ENCODE measurements at places on chromosomes 7 and 10. TPM values are rescaled to one million over a fixed set of nuclear protein-coding genes. Genes with fewer than 3 reads are reported as not detected.

OR13A1 gene
- total RNA-seq, result not detected

- DNase-seq, result no peak
Measured at GRCh38 chr10:70093335-70093944, 39.2 kb downstream of the AIFM2 start.

- no peak for DNase-seq
Measured at GRCh38 chr10:119336599-119336998, 129.2 kb downstream of the GRK5 start.

PLOD3 gene
- total RNA-seq, result 77.0 TPM

DNA sequence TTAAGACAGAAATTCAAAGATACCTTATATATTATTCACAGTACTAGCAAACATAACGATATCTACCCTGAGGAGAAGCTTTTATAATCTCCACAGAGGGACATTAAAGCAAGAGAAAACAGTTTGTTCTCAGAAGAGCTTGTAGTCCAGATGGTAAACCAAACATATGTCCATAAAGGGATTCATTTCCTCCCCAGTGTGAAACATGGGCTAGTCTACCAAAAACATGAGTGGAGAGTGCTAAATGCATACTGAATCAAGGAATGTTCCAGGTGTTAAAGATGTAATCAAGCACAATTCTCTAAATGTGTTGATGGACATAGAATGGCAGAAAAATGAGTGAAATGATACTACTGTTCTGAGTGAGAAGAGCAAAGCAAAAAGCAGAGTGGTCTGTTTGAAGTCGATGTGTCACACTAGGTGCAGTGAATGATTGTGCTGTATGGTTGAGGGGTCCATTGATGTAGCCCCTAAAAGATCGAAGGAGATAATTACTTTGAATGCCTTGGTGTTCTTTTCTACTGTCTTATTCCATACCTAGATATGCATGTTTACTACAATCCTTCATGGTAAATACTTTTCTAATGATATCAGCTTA is 25.3 kb downstream of the BCAP29 start:
- DNase-seq, result no peak

DNA sequence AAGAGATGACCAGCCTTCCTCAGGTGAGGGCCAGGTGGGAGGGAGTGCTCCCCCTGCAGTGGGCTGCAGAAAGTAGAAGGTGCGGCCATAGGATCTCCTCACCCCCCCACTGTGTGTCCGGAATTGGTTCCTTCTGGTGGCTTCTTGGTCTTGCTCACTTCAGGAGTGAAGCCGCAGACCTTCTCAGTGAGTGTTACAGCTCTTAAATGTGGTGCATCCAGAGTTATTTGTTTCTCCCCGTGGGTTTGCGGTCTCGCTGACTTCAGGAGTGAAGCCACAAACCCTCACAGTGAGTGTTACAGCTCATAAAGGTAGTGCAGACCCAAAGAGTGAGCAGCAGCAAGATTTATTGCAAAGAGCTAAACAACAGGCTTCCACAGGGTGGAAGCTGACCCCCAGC is 90.3 kb upstream of the NPS start:
- no peak for DNase-seq

TRIL gene
- total RNA-seq, result 4.8 TPM

DNA sequence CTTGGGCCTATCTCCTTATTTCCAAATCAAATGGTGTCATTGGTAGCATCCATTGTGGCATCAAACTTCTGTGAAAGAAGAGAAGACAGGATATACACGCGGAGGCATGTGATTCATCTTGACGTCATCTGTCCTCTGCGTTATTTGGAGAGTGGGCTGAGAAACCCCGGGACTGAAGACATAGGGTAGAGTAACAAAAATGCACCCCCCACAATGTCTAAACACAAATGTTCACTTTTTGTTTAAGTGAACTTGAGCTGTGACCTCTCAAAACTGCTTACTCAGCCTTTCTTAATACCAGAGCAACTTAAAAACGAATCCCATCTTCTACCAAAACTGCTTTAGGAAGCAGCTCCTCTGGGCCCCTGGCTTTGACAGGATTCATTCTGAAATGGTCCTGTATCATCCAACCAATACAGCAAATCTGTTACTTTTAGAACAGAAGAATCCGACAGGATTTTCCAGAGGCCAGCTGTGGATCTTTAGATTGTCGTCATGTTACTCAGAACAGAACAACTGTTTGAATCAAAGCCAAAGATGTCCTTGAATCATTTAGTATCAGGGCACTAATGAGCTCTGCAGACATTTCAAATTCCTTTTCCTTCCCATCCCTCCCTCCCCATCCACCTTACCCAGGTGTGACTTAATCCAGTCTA is 438.1 kb downstream of the SUGCT start:
- no peak for DNase-seq

DNA sequence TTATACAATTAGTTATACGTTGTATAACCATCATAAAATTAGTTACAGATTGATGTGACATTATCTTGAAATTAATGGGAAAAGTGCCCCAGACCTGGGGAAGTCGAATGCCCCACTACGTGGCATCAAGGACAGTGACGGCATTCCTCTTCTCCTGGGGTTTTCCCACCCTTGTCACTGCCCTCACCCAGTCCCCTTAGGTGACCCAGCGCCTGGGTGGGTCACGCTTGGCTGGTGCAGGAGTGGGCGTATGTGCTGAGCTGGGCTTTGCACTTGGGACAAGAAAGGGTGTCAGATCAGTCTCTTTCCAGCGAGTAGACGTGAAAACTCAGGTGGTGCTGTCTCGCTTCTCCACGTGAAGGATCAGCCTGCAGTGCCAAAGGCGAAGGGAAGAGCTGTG is 7.6 kb downstream of the FOXK1 start:
- no peak for DNase-seq

DNA sequence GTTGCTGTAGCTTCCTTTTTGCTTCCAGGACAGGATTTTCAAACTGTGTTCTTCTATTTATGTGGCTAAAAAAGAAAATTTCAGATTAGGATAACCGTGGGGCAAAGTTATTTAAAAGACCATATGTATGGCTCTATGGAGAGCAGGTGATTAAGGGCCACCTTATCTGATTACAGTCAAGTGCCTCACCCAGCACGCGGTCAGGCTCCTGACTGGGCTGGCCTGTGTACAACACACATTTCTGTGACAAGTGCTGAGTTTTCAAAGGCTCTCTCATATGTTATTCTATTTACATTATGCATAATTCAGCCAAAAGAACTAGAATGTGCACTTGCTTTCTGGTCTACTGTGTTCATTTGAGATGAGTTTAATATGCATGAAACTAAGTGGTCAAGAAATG is 547.4 kb downstream of the PHTF2 start:
- DNase-seq, result no peak

GRCh38 chr7:54697659-54698186 is 61.3 kb downstream of the SEC61G start:
- no peak for DNase-seq

DNA sequence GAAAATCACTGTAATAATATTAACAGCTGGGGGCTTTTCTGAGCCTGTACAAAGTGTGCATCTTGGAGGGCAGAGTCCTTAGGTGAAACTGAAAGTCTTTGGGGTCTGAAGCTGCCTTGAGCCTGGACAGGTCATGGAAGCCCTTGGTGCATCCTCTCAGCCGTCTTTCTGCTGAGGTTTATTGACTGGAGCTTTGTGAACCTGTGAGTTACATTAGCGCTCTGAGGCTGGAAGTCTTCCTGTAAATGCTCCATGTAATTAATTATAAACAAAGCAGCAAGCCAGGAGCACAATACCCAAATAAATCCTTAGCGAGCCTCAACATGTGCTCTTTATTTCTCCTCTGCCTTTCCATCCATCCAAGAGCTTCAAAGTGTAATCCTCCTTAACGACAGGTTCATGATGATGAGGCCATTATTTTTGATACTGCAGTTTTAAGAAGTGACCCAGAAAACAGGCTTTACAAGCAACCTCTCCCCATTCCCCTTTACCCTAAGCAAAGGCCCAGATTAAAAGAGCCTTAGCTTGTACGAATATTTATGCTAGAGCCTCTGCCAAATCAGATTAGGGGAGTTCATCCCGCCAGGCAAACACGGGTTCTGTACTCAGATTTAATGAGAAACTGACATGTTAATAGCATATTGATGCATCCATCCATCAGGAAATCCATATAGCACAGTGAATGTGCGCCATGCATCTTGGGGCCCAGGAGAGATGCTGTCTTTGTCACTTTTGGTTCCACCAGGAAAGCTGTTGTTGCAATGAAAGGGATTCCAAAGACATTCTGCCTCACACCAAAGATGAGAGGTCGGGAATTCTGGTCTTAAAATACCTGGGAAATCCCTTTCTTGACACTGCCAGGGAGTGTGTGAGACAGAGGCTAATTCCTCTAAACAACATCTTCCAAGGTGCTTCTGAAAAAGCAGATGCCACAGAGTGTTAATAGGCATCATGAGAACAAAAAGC is 118.1 kb downstream of the ANLN start:
- no peak for DNase-seq

DNA sequence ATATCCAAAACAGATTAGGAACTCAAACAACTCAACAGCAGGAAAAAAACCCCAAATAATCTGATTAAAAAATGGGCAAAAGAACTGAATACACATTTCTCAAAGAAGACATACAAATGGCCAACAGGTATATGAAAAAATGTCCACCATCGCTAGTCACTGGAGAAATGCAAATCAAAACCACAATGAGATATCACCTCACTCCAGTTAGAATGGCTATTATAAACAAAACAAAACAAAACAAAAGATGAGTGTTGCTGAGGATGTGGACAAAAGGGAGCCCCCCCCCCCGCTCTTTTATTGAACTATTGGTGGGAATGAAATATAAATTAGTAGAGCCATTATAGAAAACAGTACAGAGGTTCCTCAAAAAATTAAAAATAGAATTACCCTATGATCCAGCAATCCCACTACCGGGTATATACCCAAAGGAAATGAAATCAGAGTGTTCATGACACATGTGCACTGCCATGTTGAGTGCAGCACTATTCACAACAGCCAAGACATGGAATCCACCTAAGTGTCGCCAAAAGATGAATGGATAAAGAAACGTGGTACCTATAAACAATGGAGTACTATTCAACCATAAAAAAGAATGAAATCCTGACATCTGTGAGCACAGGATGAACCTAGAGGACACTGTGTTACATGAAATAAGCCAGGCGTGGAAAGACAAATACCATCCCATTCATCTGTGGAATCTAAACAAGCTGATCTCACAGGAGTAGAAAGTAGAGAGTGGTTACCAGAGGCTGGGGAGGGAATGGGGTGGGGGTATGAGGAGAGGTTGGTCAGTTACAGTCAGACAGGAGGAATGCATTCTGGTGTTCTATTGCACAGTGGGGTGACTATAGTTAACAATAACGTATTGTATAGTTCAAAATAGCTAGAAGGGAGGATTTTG is 78.1 kb upstream of the RHEB start:
- DNase-seq, result no peak

GDF10 gene
- 0.52 TPM for total RNA-seq

DNA sequence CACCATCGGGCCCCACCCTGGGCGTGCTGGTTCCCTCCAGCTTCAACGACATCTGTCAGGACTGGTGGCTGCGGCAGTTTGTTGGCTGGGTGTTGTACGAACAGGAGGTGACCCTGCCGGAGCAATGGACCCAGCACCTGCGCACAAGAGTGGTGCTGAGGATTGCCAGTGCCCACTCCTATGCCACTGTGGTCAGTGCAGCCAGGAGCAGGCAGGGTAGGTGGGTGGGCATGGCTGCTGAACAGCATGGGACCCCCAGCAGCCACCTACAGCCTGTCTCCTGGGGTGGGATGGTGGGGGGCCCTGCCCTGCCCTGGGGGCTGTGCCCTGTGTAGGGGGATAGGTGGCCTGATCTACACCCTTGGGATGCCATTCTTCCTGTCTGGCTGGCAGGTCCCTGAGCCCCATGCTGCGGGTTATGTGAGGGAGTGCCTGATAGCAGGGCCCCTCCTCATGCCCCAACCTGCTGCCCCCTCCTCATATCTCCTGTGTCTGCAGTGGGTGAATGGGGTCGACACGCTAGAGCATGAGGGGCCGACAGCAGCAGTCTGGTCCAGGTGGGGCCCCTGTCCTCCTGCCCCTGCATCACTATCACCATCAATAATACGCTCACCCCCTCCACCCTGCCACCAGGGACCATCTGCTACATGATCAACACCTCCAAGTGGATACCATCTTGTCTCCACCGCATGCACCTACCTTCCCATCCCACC is 56.9 kb downstream of the ZNF727 start:
- DNase-seq, result no peak

FIGNL1 gene
- 41.3 TPM for total RNA-seq

ASZ1 gene
- not detected for total RNA-seq

CLDN4 gene
- total RNA-seq, result 0.17 TPM

UPK3BL1 gene
- total RNA-seq, result 11.4 TPM

DNA sequence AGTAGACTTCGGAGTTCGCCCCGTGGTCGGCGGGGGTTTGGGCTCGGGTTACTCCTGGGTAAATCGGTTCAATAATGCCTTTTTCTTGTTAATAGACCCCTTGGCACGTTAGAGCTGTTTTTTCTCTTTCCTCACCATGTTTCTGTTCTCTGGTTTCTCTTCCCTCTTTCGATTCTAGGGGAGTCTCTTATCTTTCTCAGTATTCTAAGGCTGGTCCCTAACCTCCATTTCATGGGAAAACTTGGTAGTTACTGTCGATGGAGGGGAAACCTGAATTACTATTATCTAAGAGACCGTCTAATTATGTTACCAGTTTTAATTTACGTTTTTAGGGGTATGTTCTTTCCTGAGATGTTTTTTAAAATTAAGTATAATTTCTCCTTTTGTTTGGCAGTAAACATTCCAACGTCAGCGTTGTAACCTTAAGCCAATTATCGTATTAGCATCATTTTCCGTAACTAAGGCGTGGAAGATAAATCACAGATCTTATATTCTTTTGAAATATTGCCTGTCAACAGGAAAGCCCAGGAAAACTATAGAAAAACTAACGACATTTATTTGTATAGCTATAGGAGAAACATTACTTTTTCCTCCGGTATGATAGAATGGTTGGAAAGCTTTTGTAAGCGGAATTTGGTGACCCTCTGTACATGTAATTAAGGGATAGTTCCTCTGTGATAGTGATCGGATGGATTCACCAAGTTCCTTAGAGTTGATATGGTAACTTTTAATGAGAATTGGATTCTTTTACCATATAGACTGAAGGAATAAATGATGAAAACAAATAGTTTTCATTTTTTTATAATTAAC is 847 bp downstream of the BTAF1 start:
- peak; percentile 26 for DNase-seq

DNA sequence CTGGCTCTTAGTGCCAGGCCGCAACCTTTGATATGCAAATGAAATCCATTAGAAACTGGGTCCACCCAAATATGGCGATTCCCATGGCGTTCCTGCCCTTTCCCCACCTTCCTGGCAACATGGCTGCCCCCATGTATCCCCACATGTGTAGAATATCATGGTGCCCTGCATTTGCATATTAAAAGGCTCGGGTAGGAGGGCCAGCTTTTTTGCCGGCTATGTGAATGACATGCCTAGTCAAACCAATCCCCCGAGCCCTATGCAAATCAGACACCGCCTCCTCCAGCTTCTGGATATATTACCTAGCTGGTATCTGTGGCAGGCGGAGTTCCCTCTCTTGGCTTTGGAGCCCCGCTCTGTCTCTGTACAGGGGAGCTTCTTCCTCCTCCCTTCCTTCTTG is 18.3 kb downstream of the MMS19 start:
- DNase-seq, result peak; percentile 90

YKT6 gene
- 140 TPM for total RNA-seq

- DNase-seq, result no peak
Measured at GRCh38 chr10:121457729-121458128, 140.5 kb downstream of the FGFR2 start.
